ENCODE measurements at places on chromosomes 4 and X.

- no peak for DNase-seq
Observed at GRCh38 chr4:86569103-86569870, 24.8 kb upstream of the PTPN13 start.

DNA sequence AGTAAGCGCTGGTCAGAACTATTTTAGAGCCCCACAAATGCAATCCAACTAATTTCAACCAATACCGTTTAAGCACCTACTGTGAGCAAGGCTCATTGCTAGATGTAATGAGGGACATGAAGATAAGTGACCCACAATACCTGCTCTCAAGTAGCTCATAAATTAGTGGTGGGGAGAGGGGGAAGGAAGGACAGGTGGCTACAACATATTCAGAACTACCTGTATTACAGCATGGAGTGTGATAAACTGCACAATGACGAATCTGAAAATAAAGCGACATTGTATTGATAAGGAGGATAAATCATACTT lies 311.6 kb upstream of the DIAPH2 start:
- DNase-seq: no peak

DNA sequence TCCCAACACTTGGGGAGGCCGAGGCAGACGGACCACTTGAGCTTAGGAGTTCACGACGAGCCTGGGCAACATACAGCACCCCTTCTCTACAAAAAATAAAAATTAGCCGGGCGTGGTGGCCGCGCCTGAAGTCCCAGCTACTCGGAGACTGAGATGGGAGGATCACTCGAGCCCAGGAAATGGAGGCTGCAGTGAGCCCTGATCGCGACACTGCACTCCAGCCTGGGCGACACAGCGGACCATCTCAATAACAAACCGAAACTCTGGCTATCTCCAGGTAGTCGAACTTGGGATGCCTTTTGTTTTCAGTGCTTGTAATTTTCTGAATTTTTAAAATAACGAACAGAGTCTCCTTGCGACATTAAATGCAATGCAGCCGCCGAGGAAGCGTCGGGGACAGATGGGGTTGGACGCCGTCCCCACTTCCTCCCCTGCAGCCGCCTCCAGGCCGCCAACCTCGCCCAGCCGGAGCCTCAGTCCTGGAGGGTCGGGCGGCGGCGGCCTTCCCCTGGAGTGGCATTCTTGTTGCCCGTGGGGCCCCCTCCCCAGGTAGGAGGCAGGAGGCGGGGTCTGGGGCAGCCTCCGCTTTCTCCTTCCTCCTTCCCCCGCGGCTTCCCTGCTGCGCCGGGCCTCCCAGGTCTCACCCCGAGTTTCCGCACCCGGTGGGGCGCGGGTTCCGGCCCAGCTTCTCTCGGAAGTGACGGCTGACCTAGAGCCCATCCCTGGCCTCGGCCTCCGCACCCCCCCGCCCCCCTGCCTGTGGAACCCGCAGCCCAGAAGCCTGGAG lies 14.6 kb downstream of the HMX1 start:
- no peak for DNase-seq

DNA sequence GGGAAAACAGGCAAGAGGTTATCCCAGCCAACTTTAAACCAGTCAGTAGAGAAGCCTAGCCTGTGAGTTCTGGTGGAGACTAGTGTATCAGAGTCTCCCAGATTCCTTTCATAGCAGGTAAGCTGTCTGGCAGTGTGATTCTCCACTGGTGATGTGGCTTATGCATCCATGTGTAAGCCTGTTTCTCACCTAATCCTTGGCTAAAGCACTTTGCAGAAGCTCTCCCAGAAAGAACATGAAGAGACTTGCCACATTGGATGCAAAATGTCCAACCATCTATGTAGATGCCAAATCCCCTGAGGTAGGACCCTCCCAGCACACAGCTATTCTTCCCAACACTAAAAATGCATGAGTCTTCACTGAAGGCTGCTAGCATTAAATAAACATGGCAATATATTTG lies 111.7 kb downstream of the CHRNA9 start:
- no peak for DNase-seq

DNA sequence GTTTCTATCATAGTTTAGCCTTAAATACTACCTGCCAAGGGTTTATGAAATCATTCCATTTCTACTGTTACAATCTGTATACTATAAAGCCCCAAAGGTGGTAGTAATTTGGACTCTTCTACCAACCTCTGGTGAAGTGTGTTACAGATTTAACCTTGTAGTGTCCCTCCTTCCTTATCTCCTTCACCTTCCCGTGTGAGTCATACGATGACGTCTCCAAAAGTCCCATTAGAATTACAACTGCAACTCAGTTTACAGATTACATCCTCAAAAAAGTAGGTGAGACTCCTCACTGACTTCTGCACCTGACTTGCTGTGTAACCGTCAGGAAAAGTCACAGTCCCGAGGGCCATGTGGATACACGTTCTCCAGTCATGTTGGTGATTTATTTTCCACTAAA lies 219.0 kb downstream of the DCTD start:
- no peak for DNase-seq

GRCh38 chrX:27924718-27925117 lies 56.5 kb downstream of the DCAF8L1 start:
- no peak for DNase-seq

DNA sequence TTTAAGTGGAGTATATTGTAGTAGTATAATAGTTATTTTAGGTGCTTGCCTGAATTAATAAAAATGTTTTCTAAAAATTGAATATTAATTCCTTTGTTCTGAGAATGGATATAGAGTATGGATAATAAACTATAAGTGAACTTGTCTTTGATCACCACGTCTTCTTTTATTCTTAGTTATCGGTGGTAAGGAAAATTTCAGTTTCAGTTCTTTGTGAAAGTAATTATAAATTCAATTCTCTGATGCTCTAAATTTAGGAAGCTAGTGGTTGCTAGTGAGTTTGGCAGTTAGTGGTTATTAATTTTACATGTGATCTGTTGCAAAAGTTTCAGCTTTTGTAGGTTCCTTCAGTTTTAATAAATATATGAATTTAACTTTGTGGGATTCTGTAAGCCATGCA lies 30.8 kb downstream of the MRPL1 start:
- DNase-seq: no peak

GRCh38 chr4:56183344-56183959 lies 203.8 kb downstream of the AASDH start:
- no peak for DNase-seq

DNA sequence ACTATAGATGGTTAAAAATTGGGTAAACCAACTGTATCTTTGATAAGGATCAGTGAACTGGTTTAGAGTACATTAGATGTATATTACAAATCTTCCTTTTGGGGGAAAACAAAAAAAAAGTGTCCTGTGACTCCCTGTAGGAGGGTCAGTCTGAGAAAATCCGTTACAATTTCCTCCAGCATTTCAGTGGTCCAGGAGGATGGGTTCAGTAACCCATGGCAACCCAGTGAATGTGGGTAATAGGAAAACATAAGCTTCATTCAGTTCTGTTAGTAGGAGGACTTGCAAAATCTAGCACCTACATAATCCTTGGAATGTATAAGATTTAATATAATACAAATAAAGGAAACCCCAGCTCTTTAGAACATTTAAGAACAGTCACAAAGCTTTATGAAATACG lies 16.2 kb downstream of the STOX2 start:
- DNase-seq: no peak

- DNase-seq: peak; percentile 67
Observed at GRCh38 chr4:39353478-39354253, 12.5 kb downstream of the RFC1 start.

DNA sequence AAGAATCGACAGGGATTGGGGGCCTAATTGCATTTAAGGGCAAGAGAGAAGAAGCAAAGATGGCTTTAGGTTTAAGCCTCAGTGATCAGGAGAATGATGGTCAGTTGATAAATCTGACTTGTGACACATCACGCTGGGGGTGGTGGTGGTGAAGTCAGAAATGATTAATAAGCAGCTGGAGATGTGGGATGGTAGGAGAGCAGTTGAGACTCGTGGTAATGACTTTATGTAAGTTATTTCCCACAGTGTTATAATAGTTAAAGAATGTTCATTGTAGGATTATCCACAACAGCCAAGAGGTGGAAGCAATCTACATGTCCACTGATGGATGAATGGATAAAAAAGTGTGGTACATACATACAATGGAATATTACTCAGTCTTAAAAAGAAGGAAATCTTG lies 178.9 kb upstream of the GPC4 start:
- DNase-seq: peak; percentile 33

DNA sequence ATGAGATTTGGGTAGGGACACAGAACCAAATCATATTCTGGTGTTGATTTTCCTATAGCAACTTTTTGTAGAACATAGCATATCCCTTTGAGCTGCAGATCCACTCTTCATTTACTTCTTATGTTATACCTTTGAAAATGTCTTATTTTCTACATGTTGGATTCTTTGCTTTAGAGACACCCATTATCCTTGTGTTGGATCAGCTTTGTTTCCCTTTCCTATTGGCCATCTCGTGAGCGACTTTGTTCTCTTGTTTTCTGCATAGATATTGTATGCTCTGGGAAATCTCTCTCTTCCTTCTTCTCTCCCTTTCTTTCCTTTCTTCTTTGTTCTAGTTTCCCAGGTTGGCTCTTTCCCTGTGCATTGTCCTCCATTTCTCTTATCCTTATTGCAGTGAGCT lies 59.6 kb downstream of the DRD5 start:
- DNase-seq: no peak

DNA sequence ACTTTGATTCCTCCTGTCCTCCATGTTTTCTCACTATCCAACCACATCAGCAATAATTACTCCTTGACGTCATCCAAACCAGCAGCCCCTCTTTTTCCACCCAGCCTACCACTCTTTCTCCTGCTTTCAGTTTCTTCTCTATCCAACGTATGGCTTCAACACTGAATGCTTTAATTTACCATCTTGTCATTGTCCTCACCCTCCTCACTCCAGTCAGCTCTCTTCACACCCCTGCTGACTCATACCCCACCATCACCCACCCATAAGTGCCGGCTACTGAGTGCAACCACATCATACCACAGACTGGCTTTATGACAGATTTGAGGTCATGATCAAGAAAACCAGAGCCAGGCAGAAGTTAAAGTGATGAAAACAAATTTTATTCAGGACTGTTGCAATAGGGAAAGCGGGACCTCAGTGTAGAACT lies 9.8 kb upstream of the ANXA5 start:
- DNase-seq: peak; percentile 96

- peak; percentile 30 for DNase-seq
Observed at GRCh38 chr4:124783847-124784246, 71.3 kb upstream of the ANKRD50 start.

DNA sequence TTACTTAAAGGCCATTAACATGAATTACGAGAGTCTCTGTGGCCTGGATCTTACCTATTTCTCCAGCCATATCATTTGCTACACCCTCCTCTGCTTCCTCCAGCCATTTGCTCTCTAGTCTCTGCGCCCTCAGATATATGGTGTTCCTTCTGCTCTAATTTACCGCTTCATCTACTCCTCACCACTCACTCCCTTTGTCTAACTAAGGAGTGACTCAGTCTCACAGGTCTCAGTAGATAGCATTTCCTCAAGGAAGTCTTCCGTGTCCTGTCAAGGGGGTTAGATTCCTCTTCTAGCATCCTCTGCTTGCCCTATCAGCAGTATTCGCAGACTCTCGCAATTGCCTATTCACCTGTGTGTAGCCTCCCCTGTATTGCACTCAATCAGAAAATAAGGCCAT lies 892.1 kb upstream of the INTU start:
- DNase-seq: no peak

- DNase-seq: no peak
Observed at GRCh38 chr4:970854-971520, 2.4 kb downstream of the DGKQ start.

- DNase-seq: peak; percentile 49
Observed at GRCh38 chr4:118270492-118270891, 82.3 kb downstream of the PRSS12 start.

GRCh38 chr4:123298261-123298660 lies 98.3 kb upstream of the SPRY1 start:
- peak; percentile 26 for DNase-seq

- no peak for DNase-seq
Observed at GRCh38 chr4:74464291-74464690, 19.4 kb downstream of the AREG start.

DNA sequence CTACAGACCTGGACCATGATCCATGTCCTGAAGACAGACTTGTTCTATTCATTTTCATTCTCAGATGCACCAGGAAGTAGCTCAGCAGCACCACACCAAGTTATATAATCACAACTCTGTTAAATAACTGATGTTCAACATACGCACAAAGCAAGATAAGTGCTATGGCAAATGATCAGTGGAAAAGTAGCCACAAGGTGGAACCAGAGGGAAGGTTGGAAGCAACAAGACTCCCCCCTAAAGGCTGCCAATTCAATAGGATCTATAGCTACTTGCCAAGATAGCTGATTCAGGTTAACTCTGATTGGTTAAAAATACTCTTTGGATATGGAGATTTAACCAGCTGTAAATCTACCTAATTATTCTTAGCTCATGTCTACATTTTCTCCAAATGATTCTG lies 23.7 kb upstream of the FAM47B start:
- DNase-seq: peak; percentile 67

DNA sequence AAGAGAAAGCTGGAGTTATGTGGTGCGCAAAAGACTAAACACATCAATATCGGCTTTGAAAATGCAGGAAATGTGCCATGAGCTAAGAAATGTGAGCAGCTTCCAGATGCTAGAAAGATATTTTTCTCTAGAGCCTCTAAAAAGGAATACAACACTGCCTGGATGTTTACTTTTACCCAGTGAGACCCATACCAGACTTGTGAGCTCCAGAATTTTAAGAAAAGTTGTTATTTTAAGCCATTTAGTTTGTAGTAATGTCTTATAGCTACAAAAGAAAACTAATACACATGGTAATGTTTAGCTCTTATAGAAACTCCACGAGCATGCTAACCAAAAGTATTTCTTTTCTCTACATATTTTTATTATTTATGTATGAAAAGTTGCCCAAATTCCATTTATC lies 1389.4 kb downstream of the C4orf33 start:
- peak; percentile 16 for DNase-seq

DNA sequence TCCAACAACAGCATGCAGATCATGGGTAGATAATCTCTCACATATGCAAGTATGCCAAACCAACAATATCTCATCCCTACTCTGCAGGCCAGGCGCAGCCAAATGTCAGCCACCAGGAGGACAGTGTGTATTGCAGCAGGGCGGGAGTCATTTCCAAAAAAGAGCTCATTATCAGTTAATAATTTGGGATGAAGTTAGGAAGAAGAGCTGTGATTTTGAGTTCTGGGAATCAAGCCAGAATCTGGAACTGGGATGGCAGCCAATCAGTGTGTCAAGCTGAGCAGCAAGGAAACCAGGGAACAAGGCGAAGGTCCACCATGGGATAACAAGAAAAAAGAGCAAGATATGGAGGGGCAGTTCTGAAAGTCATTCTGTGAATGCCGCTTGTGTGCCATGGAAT lies 88.2 kb upstream of the CAMK2D start:
- peak; percentile 70 for DNase-seq

GRCh38 chr4:826508-827208 lies 729 bp upstream of the CPLX1 start:
- DNase-seq: no peak
